Stimulated activated CD8-positive, alpha-beta memory T cell treated with anti-CD3 and anti-CD28 coated beads, Interleukin-4, amount 100 ng/mL, for 1 hour (primary cell): ENCODE measurements at places on chromosomes 3 and 15.

DNA sequence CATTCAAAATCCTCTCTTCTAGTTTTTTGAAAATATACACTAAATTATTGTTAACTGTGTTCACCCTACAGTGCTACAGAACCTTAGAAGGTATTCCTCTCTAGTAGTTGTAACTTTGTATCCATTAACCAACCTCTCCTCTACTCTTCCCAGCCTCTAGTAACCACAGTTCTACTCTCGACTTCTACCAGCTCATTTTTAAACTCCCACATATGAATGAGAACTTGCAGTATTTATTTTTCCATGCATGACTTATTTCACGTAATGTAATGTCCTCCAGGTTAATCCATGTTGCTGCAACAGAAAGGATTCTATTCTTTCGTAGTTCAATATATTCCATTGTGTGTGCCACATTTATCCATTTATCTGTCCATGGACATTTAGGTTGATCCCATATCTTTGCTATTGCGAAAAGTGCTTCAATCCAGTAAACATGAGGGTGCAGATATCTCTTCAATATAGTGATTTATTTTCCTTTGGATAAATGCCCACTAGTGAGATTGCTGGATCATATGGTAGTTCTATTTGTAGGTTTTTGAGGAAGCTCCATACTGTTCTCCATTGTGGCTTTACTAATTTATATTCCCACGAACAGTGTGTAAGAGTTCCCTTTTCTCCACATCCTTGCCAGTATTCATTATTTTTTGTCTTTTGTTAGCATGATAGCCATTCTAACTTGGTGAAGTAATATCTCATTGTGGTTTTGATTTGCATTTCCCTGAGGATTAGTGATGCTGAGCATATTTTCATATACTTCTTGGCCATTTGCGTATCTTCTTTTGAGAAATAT is 113.7 kb upstream of the SMAD3 start:
- DNase-seq = no peak

GRCh38 chr3:164094546-164094945 is 983.8 kb downstream of the SI start:
- DNase-seq = no peak

DNA sequence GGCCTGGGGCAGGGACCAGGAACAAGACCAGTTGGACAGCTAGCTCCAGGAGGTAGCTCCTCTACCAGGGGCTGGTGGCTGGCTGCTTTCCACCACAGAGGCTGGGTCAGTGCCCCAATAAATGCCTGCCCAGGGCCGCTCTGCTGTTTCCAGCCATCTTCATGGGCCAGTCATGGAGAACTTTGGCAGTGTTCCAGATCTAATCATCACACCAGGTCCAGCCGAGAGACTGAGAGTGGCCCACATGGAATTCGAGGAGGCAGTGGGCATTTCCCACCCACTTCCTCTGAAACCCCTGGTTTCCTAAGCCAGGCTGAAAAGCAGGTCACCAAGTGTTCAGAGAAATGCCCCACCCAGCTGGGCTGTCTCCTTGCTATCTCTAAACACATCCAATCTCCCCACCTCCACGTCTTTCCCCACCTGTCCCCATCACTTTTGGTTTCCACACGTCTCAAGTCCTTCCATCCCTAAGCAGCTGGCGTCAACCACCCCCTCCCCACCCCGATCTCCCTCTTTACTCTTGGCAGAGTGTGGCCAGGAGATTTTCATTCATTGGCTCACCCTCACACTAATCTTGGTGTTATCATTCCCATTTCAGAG is 190.0 kb upstream of the LINGO1 start:
- DNase-seq = no peak

GRCh38 chr3:123791417-123791816 is 92.7 kb downstream of the MYLK start:
- no peak for DNase-seq

- no peak for DNase-seq
These were observed 394.2 kb upstream of the EPHA3 start for GRCh38 chr3:88713233-88713691.

DNA sequence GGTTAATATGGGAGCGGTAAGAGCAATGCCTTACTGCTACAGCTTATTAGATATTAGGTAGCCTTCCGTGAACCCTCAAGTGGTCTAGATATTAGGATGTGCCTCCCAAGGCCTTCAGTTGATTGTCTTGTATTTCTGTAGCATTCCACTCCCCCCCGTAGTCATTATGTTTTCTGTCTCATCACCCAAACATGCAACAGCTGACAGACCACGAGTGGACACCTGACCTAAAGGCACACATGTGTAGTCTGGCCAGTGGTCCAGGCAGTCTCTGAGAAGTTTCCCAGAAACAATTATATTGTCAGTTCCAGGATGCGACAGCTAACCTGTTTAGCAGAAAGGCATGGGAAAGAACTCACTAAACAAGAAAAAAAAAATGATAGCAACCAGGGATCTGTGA is 1000.9 kb downstream of the AGBL1 start:
- DNase-seq = no peak

- no peak for DNase-seq
These were observed 103.1 kb downstream of the LRRK1 start for GRCh38 chr15:101022306-101022705.

DNA sequence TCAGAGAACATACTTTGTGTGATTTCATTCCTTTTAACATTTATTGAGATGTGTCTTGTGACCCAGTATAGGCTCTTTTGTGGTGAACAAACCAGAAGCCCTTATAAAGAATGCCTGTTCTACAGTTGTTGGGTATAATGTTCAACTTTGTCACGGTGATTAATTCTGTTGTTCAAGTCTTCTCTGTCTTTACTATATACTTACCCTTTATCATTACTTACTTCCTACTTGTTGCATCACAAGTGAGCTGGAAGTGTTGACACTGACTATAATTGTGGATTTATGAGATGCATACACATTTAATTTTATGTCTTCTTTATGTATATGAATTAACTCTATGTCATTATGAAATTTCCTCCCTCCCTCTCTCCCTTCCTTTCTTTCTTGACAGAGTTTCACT is 59.7 kb upstream of the TBL1XR1 start:
- no peak for DNase-seq

GRCh38 chr3:174441588-174442301 is 417.4 kb upstream of the NAALADL2 start:
- no peak for DNase-seq

DNA sequence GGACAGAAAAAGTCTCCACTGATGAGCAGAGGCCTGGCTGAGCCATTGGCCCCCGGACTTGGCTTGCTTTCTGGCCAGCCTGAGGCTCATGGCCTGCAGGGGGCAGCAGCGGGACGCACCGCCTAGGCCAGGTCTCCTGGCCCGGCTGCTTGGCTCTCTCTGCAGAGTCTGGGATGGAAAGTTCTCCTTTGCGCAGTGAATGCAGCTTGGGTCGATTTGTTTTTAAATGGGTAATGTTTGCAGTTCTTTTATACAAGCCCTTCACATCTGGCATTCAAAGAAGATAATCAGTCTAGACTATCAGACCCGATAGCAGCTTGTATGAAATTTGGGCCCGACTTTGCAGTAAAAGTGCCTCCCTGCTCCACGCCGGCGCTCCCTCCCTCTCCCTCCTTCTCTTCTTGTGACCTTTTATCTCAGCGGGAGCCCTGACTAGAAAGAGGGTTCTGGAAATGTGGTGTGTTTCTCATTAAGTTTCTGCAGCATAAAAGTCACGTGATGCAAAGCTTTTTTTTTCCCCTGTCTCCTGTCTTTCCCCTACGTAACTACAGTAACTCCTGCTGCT is 59.9 kb downstream of the ZNF621 start:
- peak; percentile 38 for DNase-seq

DNA sequence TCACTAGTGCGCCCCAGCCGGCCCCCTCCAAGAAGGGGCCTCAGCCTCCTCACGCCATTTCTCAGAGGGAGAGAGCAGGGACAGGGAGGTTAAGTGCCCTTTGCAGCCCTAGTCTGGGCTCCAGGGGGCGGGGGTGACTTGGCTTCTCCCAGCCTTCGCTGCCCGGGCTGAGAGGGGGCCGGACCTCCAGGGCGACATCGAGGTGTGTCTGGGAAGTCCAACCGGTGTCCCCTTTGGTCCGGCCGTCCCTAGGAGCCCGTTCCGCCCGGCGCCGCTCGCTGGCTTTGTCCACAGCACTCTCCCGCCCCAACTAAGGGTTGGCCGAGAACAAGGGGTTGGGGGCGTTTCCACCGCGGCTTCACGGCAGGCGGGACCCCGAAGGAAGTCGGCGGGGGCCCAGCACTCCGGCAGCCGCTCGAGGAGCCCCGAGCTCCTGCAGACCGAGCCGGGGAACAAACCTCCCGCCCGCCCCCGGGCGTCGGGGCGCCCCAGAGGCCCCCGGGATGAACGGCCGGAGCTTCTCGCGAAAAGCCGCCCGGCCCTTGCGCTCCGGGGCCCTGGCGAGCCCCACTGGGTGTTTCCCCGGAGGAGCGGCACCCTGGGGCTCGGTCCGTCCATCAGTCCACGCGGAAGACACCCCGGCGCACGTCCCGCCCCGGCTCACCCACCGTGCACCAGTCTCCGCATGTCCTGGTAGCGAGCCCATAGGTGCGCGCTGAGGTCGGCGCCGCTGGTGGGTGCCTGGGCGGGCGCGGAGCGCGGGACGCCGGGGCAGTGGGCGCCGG is 627 bp downstream of the NT5DC2 start:
- DNase-seq = no peak

DNA sequence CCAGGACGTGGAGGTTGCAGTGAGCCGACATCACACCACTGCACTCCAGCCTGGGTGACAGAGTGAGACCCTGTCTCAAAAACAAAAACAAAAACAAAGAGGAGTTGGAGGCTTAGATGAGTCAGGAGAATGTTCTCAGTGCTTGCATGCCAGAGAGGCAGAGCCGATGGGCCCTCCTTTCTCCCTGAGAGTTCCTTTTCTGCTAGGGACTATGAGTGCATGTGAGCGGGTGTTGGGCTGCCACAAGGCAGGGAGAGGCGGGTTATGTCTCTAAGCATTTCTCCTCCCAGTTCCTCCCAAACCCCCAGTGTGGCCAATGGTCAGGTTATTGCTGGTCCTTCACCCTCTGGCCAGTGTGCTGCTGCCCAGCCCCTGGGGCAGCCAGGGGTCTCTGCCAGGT is 45.1 kb downstream of the RTP1 start:
- no peak for DNase-seq

- no peak for DNase-seq
These were observed 219.0 kb upstream of the ONECUT1 start for GRCh38 chr15:53009093-53009492.

- no peak for DNase-seq
These were observed 997 bp downstream of the FYCO1 start for GRCh38 chr3:45994419-45995235.

DNA sequence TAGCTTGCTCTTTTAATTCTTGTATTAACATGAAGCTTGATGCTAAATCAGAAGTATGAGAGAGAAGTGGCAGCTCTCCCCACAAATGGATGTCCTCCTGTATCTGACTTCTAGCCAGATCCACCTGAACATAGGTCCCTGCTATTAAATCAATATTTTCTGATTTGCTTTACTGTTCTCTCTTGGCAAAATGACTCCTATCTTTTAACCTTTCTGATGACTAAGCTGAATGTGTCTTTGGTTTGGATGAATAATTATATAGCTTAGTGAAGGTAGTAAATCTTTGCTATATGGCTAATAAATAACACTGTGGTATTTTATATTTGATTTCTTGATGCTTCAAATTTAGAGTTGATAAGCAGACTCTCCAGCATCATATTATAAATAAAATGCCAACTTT is 28.3 kb upstream of the ARL14 start:
- DNase-seq = no peak

DNA sequence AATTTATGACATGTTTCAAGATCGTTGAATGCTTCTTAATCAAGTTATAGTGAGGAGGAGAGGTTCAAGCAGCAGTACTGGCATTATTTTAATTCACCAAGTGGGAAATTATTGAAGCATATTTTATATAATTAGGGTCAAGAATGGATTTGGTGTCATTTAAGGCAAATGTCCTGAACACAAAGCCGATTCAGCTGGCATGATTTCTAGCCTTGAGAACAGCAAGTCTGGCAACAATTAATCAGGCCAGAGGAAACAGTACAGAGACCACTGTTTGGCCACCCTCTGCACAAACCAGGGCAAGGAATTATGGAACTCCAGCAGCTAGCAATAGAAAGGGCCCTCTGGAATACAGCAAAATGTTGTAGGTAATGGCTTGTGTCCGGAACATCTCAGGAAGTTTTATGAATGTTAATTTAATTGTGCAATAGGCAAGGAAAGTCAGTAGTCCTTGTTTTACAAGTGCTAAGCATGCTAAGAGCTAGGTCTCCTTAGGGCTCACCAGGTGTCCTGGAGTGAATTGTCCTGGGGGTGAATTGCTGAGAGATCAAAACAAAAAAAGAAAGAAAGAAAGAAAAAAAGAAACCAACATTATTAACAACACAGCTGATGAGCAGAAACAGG is 38.7 kb upstream of the SNRK start:
- no peak for DNase-seq

DNA sequence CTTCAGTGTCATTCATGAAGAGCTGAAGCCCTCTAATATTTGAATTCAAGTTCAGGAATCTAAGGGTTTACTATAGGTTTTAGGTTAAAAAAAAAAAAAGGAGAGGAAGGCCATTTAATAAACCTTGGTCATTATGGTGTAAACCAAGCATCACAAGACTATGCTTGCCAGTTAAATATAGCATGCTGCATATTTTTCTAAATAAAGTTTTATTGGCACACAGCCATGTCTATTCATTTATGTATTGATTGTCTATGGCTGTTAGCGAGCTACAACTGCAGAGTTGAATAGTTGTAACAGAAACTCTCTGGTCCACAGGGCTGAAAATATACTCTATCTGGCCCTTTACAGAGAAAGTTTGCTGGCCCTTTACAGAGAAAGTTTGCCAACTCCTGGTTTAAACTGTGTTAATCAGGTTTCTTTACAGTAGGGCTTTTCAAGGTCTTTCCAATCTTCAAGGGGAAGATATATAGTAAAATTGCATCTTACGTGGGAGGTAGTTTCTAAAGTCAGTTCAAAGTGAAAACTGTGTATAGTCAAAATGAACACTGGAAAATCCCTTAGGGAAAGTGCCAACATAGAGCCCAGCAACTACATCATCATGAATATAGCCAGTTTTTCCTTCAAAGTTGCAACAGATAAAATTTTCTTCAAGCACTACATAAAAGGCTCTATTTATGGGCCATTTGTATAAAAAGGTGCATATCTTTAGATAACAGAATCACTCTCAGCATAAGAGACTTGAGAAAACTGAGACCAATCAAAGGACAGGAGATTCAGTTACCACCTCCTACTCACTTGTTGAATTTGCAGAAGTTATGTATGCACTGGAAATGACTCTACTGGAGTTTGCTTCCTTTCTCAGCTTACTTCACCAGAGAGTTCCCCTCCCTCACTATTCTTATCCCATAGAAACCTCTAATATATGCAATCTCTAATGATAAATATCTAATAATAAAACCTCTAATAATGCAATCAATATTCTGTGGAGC is 49.7 kb upstream of the FRMD4B start:
- DNase-seq = no peak

DNA sequence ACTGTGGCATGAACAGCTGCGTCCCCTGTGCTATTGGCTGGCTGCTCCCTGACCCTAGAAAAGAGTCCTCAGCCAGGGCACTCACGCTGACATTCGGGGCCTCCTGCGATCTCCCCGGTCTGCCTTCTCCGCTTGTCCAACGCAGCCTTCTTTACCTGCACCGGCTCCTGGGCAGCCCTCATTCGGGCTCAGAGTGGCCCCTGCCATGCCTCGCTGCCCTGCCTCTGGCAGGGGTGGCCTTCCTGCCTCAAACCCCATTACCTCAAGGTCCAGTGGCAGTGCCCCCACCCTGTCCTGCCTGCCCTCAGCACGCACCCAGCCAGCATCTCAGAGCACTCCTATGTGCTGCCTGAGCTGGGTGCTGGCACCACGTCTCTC is 86.5 kb downstream of the TBC1D2B start:
- no peak for DNase-seq

- no peak for DNase-seq
These were observed 82.3 kb downstream of the ARPP21 start for GRCh38 chr3:35721628-35722027.

GRCh38 chr3:153573481-153573880 is 411.5 kb downstream of the RAP2B start:
- no peak for DNase-seq
